ENCODE measurements at places on chromosomes 11 and 22.

GRCh38 chr11:134207538-134208239, 16.1 kb downstream of the NCAPD3 start:
- no peak for DNase-seq

DNA sequence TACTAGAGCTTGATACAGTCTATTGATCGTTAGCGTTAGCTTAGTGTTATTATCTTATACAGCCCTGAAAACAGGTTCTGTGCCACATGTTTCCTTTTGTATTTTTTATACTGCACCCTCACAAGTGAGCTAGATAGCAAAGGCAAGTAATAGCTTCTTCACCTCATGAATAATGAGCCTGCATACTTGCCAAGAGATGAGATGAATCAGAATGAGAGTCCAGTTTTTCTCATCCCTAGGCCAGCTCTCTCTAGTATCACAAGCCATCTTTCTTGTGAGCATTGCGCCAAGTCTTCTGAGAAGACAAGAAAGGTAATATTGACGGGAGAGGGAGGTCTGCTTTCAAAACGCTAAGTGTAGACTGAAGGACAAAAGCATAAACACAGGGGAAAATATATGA, 8.7 kb upstream of the CARD18 start:
- no peak for DNase-seq

- no peak for DNase-seq
These were observed 16.0 kb upstream of the TMPRSS4 start for GRCh38 chr11:118060869-118061268.

DNA sequence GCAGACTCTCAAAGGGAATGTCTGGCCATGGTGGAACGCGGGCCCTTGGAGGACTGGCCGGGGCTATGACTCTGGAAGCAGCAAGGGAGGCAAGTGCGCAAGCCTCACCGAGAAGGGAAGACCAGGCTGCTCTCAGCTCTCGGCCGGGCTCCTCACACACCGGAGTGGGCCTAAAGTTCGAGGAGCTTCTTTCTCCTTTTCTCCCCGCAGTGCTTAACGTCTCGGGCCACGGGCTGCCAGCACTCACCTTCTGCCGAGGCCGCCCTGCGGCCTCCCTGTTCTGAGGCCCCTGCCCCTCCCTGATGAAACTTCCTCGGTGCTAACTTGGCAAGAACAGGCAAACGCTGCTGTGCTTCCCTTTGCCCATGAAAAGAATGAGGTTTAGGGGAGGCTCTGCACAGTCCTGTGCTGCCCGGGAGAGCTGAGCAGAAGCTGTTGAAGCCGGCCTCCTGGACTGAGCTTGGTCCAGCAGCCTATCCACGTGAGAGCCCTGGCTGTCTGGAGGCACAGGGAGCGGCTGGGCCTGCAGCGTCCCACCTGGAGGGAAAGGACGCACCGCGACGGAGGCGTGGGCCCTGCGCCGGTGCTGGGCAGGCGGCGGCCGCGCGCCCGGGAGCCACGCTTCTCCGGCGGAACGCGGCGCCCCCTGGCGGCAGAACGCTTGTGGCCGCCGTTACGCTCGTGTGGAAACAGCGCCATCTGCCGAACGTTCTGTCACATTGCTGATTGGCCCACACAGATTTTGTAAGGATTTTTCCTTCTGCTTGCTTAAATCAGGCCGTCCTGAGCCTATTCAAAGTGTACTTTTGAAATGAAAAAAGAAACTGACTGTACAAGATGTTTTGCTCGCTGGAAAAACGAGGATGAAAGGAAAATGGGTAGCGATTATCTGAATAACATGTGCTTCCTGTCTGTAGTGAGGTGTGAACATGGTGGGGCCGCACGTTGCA, 65.0 kb upstream of the TMEM45B start:
- peak; percentile 85 for DNase-seq

DNA sequence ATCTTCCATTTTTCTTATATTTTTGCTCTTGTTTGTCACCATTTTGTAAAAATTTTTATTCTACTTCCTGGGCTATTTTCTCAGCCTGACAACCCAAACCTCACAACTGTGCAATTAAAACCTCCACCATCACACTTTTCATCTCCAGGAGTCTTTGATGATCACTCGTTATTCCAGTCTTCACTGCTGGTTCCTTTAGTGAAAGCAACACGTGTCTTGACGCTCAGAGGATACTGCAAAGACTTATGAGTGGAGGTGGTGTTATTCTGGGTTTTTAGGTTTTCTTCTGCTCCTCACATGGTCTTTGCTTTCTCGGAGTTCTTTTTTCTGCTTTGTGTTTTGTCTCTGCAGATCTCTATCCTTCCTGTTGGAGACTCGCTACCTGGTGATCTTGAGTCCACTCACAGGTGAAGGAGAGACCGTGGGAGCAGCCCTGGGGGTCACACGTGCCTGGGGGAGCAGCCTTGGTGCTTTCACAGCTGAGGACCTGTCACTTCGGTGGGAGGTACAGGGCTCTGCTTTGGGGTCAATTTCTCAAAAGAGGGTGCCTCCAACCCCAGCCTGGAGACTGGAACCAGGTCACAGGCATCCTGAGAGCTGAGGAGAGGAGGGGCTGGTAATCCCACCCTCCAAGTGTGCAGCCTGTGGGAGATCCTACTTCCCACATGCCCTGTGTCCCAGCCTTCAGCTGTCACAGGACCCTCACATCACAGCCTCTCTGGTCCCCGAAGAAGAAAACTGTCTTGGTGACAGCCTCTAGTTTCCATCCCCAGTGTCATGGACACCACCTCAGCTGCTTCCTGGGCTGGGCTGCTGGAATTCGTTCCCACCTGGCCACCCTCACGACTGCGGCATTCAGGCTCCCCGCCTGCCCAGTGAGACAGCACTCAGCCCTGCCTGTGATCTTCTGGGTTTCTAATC, 11.0 kb downstream of the SULT4A1 start:
- DNase-seq, result no peak

- peak; percentile 86 for DNase-seq
These were observed 6.3 kb upstream of the SYNGR1 start for GRCh38 chr22:39343259-39344045.

DNA sequence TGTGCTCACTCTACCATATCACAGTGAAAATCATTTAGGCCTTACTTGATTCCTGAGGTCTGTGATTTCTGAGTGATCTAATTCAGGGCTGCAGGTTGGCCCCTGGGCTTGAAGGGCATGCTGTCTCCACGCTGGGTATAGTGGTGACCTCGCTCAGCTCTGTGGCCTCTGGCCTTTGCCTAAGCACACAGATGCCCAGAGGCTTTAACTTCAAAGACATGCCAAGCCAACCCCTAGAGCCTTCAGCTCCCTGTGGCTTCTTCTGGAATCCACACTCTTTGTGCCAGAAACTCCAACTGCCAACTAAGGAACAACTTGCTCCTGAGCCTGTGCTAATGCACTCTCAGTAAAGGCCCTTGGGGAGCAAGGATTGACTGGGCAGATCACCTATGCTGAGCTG, 232.6 kb upstream of the MPPED2 start:
- DNase-seq, result no peak

DNA sequence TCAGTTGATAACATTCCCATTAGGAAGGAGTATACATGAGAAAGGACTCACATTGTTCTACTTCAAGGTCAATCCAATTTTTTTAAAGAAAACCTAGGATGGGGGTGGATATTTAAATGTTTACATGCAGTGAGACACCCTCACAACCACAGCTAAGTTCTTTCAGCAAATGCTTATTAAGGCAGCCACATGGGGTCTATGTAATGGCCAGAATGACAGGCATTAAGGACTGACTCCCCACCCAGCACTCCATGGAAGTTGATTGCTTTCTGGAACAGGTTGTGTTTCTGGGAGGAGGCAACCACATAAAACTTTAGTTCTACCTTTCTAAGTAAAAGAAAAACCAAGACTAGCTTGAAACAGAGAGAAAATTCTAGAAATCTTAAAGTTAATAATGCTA, 662.0 kb upstream of the CCDC90B start:
- no peak for DNase-seq

GRCh38 chr11:69274531-69275016, 19.4 kb upstream of the MYEOV start:
- no peak for DNase-seq

DNA sequence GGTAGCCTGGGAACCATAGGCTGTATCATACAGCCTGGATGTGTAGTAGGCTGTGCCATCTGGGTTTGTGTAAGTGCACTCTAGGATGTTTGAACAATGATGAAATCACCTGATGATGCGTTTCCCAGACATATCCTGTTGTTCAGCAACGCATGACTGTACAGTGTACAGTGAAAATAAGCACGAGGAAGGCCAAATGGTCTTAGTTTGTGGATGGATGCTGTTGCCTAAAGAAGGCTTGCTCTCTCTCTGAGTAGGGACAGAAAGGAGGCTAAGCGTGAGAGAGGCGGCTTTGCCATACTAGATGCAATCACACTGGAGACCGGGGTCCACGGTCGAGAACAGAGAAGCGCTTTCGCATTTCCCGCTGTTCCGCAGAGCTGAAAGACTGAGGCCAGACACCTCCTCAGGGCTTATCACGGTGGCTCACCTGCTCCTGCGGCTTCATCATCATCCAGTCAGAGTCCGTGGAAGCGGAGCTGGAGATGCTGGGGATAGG, 27.6 kb upstream of the APLP2 start:
- DNase-seq, result no peak

GRCh38 chr22:49415151-49415951, 412.3 kb downstream of the BRD1 start:
- peak; percentile 10 for DNase-seq

DNA sequence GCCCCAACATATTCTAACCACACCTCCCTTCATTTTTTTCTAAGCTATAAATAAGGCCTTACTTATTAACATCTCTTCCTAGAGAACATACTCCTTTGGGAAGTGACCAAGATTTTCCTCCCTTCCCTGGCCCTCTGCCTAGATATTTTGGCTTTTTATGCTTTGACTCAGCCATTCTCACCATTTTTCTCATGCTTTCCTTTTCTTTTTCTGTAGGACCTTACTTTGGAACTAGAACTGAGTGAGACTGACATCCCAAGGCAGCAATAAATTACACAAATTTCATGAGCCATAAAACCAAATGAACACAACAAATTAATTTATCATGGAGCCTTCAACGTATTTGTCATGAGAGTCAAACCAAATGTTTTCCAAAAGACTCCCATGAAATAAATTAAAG, 142.7 kb upstream of the CTSC start:
- no peak for DNase-seq

DNA sequence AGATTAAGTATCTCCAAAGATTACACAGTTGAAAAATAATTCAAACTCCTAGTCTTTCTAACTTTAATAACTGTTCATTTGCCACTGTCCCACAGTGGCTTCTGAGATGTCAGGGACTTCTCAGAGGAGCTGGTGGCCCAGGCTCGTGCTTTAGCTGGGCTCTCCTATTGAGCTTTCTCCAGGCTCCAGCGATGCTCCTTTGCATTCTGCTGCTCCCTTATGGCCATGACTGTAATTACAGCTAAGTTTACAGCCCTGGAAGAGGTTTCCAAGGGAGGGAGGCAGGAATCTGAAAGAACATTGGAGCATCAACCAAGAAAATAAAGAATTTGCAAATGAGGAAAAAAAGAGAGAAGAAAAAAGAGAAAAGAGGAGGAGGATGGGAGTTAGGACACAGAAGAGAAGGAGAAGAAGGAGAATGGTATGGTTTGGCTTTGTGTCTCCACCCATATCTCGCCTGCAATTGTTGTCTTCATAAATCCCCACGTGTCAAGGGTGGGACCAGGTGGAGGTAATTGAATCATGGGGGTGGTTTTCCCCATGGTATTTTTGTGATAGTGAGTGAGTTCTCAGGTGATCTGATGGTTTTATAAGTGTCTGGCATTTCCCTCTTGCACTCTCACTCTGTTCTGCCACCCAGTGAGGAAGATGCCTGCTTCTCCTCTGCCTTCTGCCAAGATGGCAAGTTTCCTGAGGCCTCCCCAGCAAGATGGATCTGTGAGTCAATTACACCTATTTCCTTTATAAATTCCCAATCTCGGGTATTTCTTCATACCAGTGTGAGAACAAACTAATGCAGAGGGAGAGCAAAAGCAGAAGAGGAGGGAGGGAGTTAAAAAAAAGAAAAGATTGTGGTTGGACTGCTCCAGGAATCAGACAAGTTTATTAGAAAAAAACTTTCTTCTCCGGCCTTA, 857.0 kb downstream of the KCNA4 start:
- peak; percentile 48 for DNase-seq

- DNase-seq, result peak; percentile 44
These were observed 34.5 kb downstream of the IGSF9B start for GRCh38 chr11:133922078-133922870.

- DNase-seq, result no peak
These were observed 401.6 kb downstream of the BRD1 start for GRCh38 chr22:49426098-49426497.

DNA sequence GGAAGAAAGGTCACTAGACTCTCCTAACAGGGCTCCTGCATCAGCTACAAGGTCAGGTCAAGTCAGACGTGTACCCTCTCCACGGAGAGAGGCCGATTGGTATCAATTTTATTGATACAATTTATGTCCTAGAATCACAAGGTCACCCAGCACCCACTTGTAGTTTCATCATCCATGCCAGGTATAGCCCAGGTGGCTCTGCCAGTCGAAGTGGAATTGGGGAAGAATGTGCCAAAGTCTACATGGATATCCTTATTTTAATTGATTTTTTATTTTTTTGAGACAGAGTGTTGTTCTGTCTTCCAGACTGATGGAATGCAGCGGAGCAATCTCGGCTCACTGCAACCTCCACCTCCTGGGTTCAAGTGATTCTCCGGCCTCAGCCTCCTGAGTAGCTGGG, 334.1 kb downstream of the SHANK2 start:
- DNase-seq, result no peak

- DNase-seq, result peak; percentile 78
These were observed 51.4 kb downstream of the JAM3 start for GRCh38 chr11:134120143-134120850.

GRCh38 chr11:74010306-74011300, 1.7 kb upstream of the UCP3 start:
- no peak for DNase-seq

- no peak for DNase-seq
These were observed 48.7 kb downstream of the TBC1D22A start for GRCh38 chr22:46810856-46811786.

- no peak for DNase-seq
These were observed 74.2 kb downstream of the TRMU start for GRCh38 chr22:46409631-46410210.

DNA sequence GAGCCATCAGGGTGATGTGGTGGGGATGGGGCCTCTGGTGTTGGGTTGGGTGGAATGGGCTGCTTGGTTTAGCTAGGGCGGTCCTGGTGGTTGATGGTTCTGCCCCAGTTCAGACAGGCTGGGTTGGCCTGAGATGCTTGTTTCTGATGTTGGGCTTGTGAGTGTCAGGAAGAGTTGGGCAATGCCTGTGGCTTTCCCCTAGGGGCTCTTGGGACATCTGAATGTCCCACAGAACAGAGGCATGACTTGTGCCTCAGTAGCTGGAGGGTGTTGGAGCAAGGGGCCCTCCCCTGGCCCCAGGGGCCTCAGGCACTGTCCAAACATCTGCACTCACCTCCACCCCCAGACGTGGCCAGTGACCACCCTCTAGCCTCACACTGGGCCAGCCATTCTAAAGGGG, 14.0 kb upstream of the CTSD start:
- DNase-seq, result no peak

GRCh38 chr11:75616281-75616680, 52.6 kb downstream of the MAP6 start:
- DNase-seq, result no peak

GRCh38 chr11:118901494-118902335, 18.0 kb downstream of the CXCR5 start:
- DNase-seq, result no peak

GRCh38 chr11:68142441-68143309, 21.5 kb upstream of the CHKA start:
- no peak for DNase-seq
